Activated CD8-positive, alpha-beta memory T cell treated with anti-CD3 and anti-CD28 coated beads for 1 hour (primary cell): ENCODE measurements at places on chromosomes 16 and 17.

- no peak for DNase-seq
Observed at GRCh38 chr17:42272162-42272907, 3.9 kb downstream of the STAT5B start.

GRCh38 chr16:80298676-80299075, 242.1 kb upstream of the DYNLRB2 start:
- no peak for DNase-seq

DNA sequence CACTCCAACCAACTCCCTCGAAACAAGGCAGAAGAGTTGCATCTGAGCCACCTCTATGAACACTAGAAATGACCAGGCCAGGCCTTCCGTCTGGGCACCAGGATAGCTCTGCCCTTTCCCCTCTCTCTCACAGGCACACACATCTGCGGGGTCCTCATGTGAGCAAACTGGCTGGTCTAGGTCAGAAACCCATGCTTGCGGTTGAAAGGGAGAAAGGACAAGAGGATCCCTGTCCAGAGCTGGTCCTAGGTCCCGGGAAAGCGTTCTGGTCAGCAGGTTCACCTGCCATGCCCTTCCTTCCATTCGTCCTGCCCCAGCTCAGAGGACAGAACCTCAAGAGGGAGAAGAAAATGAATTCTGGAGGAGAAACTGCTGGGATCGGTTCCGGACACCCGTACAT, 2.7 kb downstream of the MNT start:
- DNase-seq: no peak

- no peak for DNase-seq
Observed at GRCh38 chr17:12967962-12968361, 49.9 kb downstream of the ELAC2 start.

DNA sequence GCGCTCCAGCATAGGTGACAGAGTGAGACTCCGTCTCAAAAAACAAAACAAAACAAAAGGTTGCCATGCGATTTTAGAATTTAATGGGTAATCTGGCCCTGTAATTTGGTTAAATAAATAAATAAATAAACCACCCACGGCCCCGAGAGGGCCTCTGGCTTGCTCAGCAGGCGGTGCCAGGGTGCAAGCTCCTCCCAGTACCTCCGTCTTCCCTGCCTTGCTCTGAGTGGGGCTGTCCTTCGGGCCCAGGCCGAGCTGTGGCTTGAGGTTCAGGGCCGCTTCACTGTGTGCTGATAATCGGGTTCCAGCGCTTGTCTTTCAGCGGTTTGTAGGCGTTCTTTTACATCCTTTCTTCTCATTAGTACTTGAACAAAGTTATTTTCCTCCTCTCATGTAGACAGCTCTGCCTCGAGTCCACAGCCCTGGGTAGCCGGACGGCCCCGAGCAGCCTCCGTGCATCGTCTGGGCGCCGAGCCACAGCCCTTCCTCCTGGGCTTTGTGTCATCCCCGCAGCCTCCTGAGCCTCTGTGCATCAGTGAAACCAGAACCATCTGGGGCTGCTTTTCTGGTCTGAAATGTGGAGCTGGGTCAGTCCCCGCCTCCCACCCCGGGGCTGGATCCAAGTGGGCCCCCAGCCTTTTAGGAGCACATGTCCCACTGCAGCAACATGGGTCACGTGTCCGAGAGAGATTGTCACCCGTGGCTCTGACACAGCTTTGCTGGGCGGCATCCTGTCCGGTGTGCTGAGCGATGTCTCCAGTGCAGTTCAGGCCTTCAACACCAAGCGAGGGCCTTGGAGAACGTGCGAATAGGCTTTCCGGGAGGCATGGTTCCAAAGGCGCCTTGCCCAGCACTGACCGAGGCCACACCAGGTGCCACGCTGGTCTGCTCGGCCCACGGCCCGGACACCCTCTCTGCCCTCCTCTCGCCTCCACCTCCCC, 157.4 kb upstream of the CHMP6 start:
- DNase-seq: no peak

DNA sequence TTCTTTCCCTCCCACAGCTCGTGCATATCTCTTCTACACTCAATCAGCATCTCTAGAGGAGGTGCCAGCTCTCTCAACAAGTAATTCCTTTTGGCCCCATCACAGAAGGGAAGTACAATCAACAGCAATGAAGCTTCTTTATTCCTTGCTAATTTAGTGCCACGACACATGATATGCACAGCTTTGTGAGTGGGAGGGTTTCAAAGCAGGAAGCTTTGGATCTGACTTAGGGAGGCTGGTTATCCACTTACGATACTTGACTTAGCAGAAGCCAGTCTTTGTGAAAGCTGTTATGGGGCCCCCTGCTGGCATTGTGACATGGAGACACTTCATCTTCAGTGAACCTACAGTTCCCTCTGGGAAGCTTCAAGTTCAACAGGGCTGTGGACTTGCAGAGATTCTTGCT, 81.0 kb downstream of the TMEM100 start:
- DNase-seq: no peak

GRCh38 chr17:72687886-72688285, 404.6 kb downstream of the SLC39A11 start:
- DNase-seq: no peak

GRCh38 chr16:22736791-22737190, 77.2 kb upstream of the HS3ST2 start:
- DNase-seq: no peak
